Activated CD4-positive, alpha-beta memory T cell treated with anti-CD3 and anti-CD28 coated beads for 36 hours (primary cell): ENCODE measurements at places on chromosomes 2 and 18. TPM values are rescaled to one million over a fixed set of nuclear protein-coding genes. Genes with fewer than 3 reads are reported as not detected.

The PROKR1 gene
- not detected for total RNA-seq

The WDR35 gene
- total RNA-seq, result 7.1 TPM

The IHH gene
- 0.10 TPM for total RNA-seq

The CCDC141 gene
- total RNA-seq, result 1.3 TPM

The RSAD2 gene
- 8.6 TPM for total RNA-seq

The RIT2 gene
- not detected for total RNA-seq

The HNMT gene
- not detected for total RNA-seq

The CHRNG gene
- total RNA-seq, result not detected

The NOSTRIN gene
- total RNA-seq, result not detected

The TEX261 gene
- total RNA-seq, result 29.0 TPM

The DTNA gene
- total RNA-seq, result not detected

The DLX2 gene
- total RNA-seq, result not detected

The G6PC2 gene
- total RNA-seq, result not detected

The DSG3 gene
- not detected for total RNA-seq

The PELI1 gene
- 42.9 TPM for total RNA-seq

The PCGF1 gene
- total RNA-seq, result 22.6 TPM

The HOXD12 gene
- total RNA-seq, result not detected

The MAP2 gene
- 0.07 TPM for total RNA-seq

The PRKCE gene
- total RNA-seq, result 12.5 TPM

The IL36G gene
- total RNA-seq, result not detected
